ENCODE measurements at places on chromosomes 1 and 21. TPM values are rescaled to one million over a fixed set of nuclear protein-coding genes. Genes with fewer than 3 reads are reported as not detected.
A peak's percentile ranks its signal among the peaks of the same experiment; 100 is the strongest.

DNA sequence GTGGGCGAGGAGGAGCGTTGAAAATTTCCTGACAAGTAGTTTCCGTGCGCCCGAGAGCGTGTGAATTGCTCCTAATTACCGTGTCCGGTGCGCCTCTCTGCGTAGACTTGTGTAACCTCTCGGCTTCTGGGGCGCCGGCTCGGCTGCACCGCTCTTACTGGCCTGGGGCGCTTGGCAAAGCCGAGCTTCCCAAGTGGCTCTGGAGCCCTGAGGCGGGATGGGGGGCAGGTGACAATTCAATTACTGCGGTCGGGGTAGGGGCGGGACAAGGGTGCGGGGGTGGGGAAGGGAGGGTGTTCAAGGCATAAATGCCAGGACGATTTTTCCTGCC lies 392 bp upstream of the DMRTA2 start:
- no peak for DNase-seq

GRCh38 chr21:32406405-32406804 lies 6.1 kb upstream of the EVA1C start:
- no peak for DNase-seq

GRCh38 chr1:52627028-52627427 lies 5.9 kb upstream of the SHISAL2A start:
- no peak for DNase-seq

DNA sequence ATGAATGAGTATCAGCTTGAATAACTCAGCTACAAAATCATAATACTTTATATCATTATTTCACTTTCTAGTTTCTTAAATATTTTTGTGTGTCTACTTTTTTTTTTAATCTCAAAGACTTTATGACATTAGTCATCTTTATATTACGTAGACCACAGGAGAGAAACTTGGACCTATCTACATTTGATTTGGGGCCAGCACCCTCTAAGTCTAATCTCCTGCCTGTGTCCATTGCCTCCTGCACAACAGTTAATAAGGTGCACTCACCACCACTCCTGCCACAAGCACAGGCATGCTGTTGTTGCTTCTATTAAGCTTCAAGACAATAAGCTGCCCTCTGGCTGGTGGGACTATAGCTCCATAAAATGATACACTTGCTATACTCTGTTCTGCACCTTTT lies 70.4 kb downstream of the DIRAS3 start:
- no peak for DNase-seq

DNA sequence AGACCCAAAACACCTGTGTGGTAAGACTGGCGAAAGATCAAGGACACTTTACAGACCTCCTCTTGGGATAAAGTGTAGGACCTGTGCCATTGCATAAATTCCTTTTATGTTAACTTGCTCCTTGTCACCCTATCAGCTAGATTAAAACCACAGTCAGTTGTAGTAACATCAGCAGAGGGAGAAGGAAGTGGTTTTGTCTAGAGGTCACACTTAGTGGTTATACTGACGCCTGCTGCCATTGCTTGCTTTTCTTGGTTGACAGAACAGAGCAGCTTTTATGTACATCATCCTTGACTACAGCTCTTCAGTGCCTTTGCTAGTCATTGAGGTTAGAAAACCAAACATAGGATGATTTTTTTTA lies 101.4 kb downstream of the PBX1 start:
- peak; percentile 31 for DNase-seq

- no peak for DNase-seq
Observed at GRCh38 chr1:46606255-46606965, 2.3 kb upstream of the MKNK1 start.

- DNase-seq: no peak
Observed at GRCh38 chr1:3510136-3510955, 55.9 kb downstream of the ARHGEF16 start.

- no peak for DNase-seq
Observed at GRCh38 chr1:178946416-178946815, 75.5 kb upstream of the ANGPTL1 start.

GRCh38 chr1:151144474-151145303 lies 1.7 kb downstream of the SEMA6C start:
- peak; percentile 35 for DNase-seq

DNA sequence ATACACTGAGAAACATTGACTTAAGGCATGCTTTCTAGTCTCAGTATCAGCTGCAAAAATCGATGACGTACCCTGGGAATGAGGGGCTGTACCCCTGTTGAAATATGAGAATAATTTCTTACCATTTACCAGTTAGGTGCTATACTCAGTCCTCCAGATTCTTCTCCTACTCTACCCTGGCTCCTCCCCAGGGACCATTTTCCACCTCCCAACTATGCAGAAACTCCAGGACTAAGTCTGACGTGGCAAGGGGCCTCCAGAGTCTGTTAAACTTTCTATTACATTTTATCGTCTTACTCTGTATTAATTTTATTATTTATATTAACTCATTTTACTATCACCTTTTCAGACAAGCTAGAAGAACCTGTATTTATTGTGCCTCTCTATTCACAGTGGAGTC lies 124.3 kb downstream of the CYYR1 start:
- DNase-seq: no peak

DNA sequence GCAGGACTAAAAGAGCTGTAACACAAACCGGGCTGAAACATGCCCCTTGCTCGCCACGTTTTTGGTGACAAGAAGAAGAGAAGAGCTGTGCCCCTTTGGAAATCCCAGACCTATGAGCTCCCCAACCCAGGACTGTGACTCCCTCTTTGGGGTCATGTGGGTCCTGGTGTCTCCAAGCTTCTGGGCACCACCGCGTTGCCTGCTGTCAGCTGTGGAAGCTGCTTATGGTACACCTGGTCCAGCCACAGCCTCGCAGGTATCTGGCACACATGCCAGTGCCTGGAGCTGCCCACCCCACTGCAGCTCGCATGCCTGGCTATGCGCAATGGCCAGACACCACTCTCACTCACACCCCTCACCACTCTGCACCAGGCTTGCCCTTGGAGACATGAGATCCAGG lies 171.8 kb downstream of the MATN1 start:
- no peak for DNase-seq

- DNase-seq: no peak
Observed at GRCh38 chr1:91572044-91572443, 71.4 kb downstream of the CDC7 start.

DNA sequence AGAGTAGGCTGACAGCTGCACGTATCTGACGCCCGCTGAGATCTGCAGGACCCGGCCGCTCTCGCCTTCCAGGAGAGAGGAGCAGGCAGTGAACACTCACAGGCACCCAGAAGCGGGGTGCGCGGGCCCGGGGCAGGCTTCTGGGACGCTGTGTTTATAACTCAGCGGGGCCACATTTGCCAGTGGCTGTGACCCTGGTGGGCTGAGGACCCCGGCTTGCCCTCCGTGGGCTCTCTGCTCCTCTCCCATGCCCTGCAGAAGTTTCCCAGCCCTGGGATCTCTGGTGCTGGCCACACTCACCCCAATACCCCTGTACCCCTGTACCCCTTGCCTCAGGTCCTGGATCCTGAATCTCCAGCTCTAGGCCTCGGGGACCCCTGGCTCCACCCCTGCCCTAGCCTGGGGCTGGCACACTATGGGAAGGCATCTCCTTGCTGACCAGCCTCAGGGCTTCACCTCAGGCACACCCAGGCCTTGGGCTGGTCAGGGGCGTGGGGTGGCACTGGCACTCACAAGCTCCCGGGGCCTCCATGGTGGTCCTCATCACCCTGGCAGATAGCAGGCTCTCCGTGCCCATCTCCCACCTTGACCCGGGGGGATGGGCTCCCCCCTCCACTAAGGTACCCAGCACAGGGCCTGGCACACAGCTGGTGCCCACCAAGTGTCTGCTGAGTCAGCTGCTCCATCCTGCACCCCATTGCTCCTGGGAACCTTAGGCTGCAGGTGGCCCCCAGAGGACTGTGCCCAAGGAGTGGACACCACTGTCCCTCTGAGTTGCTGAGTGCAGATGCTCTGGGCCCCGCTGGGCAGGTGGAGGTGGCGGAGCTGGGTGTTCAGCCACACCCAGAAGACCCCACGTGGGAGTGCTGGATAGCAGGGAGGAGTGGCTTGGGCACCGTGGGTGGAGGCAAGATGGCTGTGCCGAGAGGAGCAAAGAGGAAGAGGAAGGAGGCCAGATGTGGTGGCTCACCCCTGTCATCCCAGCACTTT lies 32.4 kb downstream of the MORN1 start:
- DNase-seq: no peak

GRCh38 chr1:45258059-45258650 lies 51.8 kb upstream of the ZSWIM5 start:
- DNase-seq: no peak

- DNase-seq: no peak
Observed at GRCh38 chr1:53384796-53385195, 56.9 kb upstream of the LRP8 start.

DNA sequence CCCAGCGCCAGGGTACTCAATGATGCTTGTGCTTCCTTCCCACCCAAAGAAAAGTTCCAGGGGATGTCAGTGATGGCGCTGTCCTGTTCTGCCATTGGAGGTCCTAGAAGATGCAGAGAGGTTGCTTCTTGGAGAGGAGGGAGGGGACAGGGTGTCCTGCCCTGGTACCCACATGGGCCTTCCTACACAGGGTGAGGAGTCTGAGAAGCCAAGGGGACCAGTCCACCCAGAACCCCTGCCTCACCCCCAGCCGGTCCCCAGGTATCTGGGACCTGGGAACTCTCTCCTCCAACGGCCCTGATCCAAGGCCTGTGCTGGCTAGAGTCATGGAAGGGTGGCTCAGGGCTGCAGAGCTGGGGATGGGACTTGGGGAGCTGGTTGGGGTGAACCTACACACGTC lies 259.4 kb downstream of the KCNJ6 start:
- DNase-seq: no peak

DNA sequence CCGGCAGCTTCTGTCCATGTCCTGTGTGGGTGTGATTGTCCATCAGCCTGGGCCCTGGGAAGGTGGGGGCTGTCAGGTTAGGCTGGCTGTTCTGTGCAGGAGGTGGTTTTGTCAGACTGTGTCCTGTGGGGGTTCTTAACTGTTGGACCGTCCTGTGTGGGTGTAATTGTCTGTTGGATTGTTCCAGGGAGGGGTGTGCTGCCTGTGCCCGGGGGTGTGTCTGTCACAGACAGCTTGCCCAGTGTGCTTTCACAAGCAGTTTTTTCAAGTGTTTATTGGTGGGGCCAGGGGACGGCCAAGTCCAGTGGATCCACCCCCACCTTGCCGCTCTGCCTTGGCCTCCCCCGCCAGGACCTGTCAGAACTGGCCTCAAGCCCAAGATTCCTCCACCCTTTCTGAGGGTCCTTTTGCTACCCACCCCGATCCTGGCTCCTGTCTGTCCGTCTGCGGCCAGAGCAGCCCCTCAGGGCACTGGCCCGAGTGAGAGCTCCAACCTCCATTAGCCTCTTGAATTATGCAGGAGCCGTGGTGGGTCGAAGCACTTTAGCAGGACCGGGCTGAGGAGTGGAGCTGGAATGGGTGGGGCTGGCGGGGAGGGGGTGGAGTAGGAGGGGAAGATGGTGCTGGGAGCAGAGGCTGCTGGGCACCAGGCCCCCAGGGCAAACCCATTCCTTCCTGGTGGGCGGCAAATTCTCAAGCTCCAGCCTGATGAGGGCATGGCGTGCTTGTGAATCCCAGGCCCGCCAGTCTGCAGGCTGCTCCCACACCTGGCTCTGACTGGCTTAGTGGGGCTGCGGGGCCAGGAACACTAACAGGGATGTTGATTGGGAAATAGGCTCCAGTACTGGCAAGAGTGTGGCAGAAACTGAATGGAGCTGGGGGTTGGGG lies 47.2 kb downstream of the PTPRF start:
- no peak for DNase-seq

DNA sequence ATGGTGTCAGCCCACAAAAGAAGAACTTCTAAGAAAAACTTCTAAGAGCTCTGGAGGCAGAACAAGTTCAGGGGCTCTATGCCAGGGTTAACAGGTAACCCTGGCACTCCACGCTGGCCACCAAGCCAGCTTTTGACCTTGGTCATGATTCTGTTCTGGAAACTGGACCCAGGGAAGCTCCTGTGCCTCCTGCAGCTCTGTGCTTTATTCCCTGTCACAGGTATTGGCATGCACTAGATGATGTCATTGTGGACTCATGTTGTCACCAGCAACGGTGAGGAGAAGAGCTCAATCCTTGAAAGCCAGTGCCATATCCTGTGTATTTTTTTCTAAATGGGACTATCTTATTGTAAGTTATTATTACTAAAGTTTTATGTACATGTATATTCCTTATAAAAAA lies 56.7 kb upstream of the GCLM start:
- no peak for DNase-seq

DNA sequence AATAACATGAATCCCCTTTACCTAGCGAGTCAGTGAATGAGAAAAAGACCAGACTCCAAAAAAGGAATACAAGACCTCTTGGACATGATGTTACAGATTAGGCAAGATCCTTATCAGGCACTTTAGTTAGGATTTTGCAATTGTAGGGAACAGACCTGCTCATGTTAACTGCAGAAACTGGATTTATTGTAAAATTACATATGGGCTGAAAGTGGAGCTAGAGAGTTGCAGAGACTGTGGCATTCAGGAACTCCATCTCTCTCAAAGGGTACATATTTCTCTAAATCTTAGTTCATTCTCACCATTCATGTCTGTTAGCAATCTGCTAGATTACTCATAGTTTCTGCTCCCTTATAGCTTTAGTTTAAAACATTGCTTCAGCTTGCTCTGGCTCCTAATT lies 142.2 kb downstream of the PAPPA2 start:
- no peak for DNase-seq

DNA sequence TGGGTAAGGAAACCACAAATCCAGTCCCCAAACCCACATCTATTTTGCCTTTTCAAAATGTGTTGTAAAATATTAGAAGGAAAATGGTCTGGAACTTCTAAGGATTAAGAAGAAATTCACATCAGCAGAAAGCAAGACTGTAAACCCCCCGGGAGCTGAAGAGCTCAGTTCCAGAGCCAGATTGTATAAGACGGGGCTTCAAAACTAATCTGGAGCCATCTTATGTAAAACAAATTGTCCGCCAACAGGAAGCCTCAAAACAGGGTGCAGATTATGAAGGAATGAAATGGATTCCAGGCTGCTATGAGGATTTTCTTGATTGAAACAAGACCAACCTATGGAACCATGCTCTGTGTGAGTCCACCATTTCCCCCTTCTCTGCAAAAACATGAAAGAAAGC lies 25.1 kb upstream of the HUNK start:
- DNase-seq: no peak

Gene NR1I3
- total RNA-seq: not detected

Gene OR13G1
- total RNA-seq: not detected

Gene PGBD2
- 4.8 TPM for total RNA-seq

Gene LCE1B
- total RNA-seq: not detected

Gene NBPF3
- 3.5 TPM for total RNA-seq

Gene UBAP2L
- 96.7 TPM for total RNA-seq

Gene TFF2
- not detected for total RNA-seq

Gene SEC16B
- 1.8 TPM for total RNA-seq

Gene SPRR4
- total RNA-seq: not detected

Gene OR2M4
- total RNA-seq: not detected

Gene OTUD7B
- 14.9 TPM for total RNA-seq

Data from myocyte (in vitro differentiated cells).